Left colon (tissue), 2 donors: ENCODE measurements at places on chromosomes 2 and 18.

- DNase-seq: peak; percentile 17
Measured at GRCh38 chr2:6877402-6878304, at the start of gene RSAD2. RSAD2 (plus strand) TSS chr2:6877777; CDS start chr2:6877801, 24 bp downstream.

DNA sequence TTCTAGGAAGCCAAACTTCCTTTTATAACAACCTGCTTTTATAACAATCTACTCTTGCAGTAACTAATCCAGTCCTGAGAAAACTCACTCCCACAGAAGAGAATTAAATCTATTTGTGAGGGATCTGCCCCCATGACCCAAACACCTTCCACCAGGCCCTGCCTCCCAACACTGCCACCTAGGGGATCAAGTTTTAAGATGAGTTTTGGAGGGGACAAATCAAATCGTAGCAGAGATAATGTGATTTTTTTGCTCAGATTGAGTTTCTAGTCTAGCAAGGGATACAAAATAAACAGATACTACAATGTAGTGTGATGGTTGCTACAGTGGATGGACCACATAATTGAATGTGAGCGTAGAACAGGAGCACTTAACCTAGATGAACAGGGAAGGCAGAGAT, 52.2 kb downstream of the NCOA1 start:
- DNase-seq: no peak

- no peak for DNase-seq
Measured at GRCh38 chr18:72436401-72436800, 107.7 kb downstream of the CBLN2 start.

DNA sequence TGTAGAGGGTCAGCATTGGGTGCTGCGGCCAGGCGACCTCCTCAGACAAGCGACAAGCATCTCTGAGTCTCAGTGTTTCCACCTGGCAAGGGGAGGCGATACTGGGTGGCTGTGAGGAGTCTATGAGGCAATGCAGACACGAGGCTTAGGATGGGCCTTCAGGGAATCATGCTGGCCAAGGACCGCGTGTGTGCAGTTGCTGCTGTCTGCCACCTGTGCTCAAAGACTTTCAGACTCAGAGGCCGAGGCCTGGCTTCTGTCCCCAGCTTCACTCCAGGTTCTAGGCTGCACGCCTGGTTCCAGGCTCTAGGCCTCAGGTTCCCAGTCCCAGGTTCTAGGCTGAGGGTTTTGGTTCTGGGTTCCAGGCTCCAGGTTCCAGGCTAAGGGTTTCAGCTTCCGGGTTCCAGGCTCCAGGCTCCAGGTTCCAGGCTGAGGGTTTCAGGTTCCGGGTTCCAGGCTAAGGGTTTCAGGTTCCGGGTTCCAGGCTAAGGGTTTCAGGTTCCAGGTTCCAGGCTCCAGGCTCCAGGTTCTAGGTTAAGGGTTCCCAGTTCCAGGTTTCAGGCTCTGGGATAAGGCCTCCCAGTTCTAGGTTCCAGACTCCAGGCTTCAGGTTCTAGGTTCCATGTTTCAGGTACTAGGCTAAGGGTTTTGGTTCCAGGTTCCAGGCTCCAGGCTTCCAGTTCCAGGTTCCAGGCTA, 14.8 kb downstream of the LRRFIP1 start:
- no peak for DNase-seq

GRCh38 chr2:226336283-226336682, 463.3 kb downstream of the IRS1 start:
- DNase-seq: no peak
